ENCODE measurements at places on chromosomes 1 and 21.
A peak's percentile ranks its signal among the peaks of the same experiment; 100 is the strongest.

DNA sequence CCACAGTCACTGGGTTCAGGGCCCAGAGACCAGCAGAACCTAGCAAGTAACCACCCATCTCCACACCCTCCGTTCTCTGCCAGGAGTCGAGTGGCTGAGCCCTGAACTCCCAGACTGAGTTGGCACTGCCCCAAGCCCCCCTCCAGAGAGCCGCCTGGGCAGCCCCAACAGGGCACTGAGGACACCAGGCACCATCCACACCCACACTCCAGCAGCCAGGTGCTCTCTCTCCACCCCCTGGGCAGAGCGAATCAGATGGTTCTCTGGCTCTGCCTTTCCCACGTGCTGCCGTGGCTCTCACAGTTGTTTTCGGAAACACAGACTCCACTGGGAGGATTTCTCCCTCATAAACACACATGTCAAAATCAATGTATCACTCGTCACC lies 13.6 kb downstream of the WDR4 start:
- DNase-seq = no peak

GRCh38 chr1:164765992-164766720 lies 207.2 kb downstream of the PBX1 start:
- DNase-seq = no peak

GRCh38 chr21:37984416-37984815 lies 68.2 kb upstream of the KCNJ6 start:
- DNase-seq = no peak

GRCh38 chr1:176559878-176560277 lies 96.9 kb downstream of the PAPPA2 start:
- peak; percentile 82 for DNase-seq

DNA sequence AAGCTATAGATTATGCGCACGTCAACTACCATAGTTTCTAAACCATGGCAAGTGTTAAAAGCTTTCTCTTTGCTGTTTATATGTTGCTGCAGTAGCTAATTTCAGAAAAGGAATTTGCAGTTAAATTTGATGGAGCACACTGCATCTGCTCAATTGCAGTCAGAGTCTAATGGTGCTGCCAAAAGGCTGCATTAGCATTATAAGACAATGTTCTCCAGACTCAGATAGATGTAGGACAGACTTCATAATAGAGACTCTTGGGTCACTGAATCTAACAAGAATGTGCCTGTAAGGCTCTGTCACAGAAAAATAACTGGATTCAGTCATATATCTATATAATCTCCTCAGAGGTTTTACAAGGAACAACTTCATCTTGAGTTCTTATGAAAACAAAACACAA lies 198.3 kb downstream of the OLFM3 start:
- no peak for DNase-seq

DNA sequence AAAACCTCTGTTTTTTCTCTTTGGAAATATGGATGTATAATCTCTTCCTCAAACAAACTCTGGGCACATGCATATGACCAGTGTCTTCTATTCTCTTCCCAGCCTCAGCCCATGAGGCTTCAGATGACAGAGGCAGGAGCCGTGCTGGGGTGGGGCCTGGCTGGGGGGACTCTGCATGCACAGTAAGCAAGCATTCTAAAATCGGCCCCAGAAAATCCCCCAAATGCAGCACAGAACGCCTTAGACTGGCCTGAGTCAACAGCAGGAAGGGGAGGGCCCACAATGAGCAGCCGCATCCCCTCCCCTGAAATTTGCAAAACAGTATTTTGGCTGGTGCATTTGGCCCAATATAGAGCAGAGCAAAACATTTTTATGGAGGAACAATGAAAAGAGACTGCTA lies 47.8 kb downstream of the ITPKB start:
- peak; percentile 54 for DNase-seq

- DNase-seq = peak; percentile 16
These were observed 11.1 kb upstream of the RASSF5 start for GRCh38 chr1:206496131-206496793.

DNA sequence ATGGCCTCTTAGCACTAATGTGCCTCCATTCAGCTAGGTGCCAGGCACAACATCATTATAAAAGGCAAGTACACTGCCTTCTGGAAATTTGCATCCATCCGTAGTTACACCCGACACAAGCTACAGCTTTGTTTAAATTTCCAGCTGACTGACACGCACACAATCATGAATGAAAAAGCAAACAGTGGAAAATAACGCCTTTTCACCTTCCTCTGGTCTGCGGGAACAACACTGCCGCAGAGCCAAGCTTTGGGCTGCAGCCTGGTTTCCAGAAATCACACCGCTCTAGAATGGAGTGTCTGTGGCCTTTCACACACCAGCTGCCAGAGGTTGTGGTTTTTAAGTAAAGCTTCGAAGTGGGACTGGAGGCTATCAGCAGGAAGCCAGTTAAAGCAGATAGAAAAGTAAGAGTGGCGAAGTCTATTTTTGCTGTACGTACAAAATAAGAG lies 142.8 kb upstream of the COA6 start:
- DNase-seq = no peak

DNA sequence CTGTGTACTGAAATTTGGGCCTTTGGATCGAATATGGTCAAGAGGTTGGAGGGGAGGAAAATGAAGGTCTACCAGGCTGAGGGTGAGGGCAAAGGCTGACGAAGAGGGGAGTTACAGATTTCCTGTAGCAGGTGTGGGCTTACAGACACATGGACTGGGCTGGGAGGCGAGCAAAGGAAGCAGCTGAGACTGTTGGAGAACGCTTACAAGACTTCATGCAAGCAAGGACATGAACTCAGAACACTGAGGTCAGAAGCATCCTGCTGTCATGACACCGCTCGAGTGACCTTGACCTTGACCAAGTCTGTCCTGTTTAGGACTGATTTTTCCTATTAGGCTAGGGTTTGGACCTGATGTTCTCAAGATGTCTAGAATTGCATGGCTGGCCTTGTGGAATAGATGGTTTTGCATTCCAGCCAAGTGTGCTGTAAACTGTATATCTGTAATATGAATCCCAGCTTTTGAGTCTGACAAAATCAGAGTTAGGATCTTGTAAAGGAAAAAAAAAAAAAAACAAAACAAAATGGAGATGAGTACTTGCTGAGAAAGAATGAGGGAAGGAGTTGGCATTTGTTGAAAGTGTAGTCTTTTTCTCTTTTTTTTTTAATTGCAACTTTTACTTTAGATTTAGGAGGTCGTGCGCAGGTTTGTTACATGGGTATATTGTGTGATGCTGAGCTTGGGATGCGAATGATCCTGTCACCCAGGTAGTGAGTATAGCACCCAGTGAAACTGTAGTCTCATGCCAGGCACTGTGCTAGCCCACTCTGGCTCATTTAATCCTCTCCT lies 5.8 kb downstream of the ELF3 start:
- no peak for DNase-seq

- no peak for DNase-seq
These were observed 360 bp downstream of the GJC2 start for GRCh38 chr1:228150120-228150460.

DNA sequence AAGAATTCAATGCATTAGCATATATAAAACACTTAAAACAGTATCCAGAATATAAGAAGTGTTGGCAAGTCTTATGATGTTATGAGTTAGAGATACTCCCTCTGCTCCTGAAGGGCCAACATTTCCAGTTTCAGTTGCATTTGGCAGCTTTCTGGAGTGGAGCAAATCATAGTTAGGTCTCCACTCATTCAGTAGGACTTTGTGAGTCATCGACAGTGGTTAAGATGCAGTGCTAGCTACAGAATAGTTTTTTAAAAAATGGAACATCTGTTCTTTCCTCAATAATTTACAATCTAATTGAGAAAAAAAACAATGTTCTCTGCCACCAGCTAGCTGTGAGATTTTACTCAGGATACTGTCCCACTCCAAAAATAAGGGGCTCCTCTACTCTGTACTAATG lies 389.1 kb downstream of the HLX start:
- DNase-seq = no peak

- no peak for DNase-seq
These were observed 61.1 kb upstream of the RCOR3 start for GRCh38 chr1:211198111-211198510.

GRCh38 chr1:183635099-183635605 lies 431 bp downstream of the ARPC5 start:
- peak; percentile 59 for DNase-seq

DNA sequence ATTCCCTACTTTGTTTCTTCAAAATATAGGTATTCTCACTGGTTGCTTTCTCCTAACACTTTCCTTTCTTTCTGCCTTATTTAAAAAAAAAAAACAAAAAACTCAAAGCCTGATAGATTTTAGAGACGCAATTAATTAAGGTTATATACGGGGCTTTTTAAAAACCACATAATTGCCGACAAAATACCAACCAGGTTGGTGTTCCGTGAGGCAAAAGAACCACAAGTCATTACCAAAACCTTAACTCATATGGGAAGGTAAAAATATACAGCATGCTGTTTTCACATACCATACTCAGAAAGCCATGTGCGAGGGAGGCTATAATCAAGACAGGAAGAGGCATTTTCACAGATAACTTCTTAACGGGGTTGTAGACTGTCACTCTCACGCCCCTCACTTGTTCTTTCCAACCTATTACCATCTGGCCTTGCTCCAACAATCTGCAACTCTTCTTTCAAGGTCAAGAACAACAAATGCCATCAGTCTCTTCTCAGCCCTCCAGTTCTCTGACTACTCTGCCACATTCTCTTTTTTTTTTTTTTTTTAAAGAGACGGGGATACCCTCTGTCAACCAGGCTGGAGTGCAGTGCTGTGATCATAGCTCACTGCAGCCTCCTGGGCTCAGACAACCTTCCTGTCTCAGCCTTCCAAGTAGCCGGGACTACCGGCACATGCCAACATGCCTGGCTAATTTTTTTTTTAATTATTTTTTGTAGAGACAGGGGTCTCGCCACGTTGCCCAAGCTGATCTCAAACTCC lies 102.6 kb downstream of the APP start:
- DNase-seq = no peak

- no peak for DNase-seq
These were observed 648.8 kb downstream of the NPHP4 start for GRCh38 chr1:5343256-5344020.

GRCh38 chr1:198042168-198042567 lies 114.6 kb upstream of the NEK7 start:
- DNase-seq = no peak

GRCh38 chr1:81756872-81757271 lies 43.9 kb upstream of the ADGRL2 start:
- DNase-seq = no peak

- DNase-seq = no peak
These were observed 445.8 kb upstream of the ZP4 start for GRCh38 chr1:238336531-238336930.

- no peak for DNase-seq
These were observed 9.9 kb upstream of the HAO2 start for GRCh38 chr1:119358636-119359035.

DNA sequence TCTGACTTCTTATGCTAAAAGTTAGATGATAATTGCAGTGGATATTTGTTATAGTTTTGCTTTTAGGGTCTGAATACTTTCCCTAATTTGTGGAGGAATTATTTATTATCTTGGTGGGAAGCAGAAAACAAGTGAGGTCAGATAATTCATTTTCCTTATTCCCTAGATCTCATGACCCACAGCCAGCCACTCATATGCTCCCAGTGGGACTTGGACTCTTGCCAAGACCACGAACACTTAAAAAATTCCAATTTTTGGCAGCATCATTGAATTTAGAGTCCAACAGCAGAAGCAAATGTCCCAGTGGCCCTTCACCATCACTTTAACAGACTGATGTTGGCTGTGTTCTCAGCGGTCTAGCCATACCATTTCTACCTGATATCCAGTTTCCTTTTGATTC lies 204.2 kb downstream of the HMCN1 start:
- DNase-seq = no peak

- no peak for DNase-seq
These were observed 99.9 kb downstream of the GLUL start for GRCh38 chr1:182291584-182292192.

GRCh38 chr1:180936110-180937011 lies 23.7 kb downstream of the KIAA1614 start:
- DNase-seq = no peak

GRCh38 chr1:214202992-214203391 lies 78.0 kb upstream of the SMYD2 start:
- no peak for DNase-seq

DNA sequence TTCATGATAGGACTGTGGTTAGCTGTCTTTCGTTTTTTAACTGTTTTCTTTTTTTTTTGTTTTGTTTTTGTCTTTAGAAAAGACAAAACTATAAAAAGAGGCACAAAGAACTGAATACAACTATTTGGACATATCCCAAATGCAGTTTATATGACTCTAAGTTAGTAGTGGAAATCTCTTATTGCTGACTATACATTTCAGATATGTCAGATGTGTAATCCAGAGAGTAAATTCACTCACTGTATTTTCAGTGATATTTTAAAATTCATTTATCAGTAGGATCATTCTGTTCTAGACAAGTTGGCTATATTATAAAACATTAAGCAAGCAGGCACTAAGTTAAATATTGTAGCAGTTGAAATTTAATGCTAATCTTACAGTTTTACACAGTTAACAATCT lies 5.7 kb downstream of the RAP1A start:
- no peak for DNase-seq

GRCh38 chr1:163069142-163069541 lies at the start of gene RGS4:
TSS of gene RGS4 (plus strand) at chr1:163069361. CDS start at chr1:163069485, 124 bp downstream.
- peak; percentile 37 for DNase-seq

DNA sequence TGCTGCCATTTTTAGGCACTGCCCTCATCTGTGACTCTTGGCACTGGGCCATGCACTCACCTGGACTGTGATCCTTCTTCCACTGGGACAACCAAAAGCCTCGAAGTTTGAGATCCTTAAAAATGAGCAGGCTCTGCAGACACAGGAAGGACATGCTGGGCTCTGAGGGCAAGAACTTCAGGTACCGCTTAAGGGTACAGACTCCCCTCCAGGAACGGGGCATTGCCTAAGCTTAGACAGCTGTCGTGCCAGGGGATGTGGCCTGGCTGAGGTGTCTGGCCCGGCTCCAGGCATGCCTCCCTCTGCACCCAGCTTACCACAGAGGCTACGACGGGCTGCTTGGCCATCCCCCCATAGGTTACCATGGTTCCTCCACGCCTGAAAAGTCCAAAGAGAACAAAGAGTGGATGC lies 14.2 kb upstream of the SRSF4 start:
- DNase-seq = no peak

GRCh38 chr1:22263359-22263758 lies 120.5 kb upstream of the WNT4 start:
- no peak for DNase-seq

- DNase-seq = peak; percentile 25
These were observed 297.1 kb downstream of the NCAM2 start for GRCh38 chr21:21295303-21295702.

- peak; percentile 23 for DNase-seq
These were observed 796 bp upstream of the TDRKH start for GRCh38 chr1:151790940-151791651.

- DNase-seq = peak; percentile 87
These were observed 42.5 kb upstream of the TMEM125 start for GRCh38 chr1:43227143-43227764.

GRCh38 chr21:43808832-43809251 lies 19.5 kb downstream of the RRP1 start:
- no peak for DNase-seq

- no peak for DNase-seq
These were observed 34.4 kb upstream of the LRRC7 start for GRCh38 chr1:69533343-69533742.

DNA sequence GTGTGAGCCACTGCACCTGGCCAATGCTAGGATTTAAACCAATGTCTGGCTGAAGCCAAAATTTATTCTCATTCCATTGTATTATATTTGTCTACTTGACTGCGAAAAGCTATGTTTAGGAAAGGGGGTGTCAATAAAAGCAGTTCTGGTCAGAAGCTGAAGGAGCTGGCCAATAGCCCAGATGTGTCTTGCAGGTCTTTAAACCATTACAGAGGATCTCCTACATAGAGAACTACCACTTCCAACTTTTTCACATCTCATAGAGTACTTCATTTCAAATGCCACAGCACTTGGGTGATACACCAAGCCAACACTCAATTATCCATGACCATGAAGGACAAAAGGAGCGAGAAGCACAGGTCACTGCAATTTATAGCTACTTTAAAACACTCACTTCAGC lies 2.5 kb downstream of the SYT11 start:
- no peak for DNase-seq

Measured in NAMALWA (cell line).